ENCODE measurements at places on chromosomes 3 and 15.

- no peak for DNase-seq
Measured at GRCh38 chr3:108018552-108018951, 72.3 kb downstream of the CD47 start.

- no peak for DNase-seq
Measured at GRCh38 chr3:14857506-14857905, 38.7 kb downstream of the FGD5 start.

GRCh38 chr3:100913870-100914648, 79.2 kb downstream of the ABI3BP start:
- DNase-seq: no peak

DNA sequence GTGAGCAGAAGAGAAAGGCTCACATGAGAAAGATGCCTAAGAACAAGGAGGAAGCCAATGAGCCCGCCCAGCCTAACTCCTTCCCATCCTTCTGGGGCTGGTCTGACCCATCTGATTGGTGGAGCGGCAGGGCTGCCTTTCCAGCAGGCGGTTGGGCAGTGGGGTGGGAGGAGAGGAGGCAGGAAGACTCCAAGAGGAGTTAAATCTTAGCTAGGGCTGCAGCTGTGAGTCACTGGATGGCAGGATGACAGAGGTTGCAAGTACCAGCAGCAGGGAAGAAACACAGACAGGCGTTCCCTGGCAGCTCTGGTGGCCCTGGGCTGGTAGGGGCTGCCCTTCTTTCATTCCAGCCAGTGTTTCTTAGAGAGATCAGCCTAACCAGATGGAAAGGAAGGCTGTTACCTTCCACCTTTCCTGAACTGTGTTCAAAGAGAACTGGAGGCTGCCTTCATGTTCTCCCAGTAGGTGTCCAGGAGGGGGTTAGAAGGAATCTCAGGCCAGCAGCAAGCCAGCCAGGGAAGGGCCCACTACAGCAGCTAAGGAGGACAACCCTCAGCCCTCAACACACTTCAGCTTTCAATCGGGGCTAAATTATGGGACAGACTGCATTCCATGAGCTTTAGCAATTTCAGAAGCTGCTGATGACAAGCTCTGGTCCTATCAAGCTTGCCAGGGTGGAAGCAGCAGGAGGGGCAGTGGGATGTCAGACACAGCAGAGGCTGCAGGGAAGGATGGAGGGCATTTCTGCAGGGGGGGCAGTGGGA, 50.3 kb downstream of the CHSY1 start:
- DNase-seq: no peak

GRCh38 chr3:87949879-87950208, 109.0 kb downstream of the CGGBP1 start:
- DNase-seq: no peak

GRCh38 chr15:90232941-90233386, 777 bp downstream of the CIB1 start:
- DNase-seq: no peak

DNA sequence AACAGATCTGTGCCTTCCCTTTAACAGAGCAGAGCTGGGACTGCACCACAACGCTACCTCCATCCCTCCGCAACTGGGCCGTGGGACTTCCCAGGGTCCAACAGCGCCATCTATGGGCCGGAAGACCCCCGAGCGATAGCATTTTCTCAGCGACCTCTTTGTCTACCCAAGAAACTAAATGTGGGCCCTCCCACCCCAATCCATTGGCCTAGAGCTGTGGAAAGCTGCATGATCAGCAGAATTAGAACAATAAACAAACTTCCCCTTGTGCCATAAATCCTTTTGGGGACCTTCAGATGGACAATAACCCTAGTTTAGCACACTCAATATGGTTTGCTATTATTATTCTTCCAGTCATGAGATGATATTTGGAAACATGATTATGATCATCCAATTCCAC, 74.8 kb upstream of the NTRK3 start:
- DNase-seq: no peak

DNA sequence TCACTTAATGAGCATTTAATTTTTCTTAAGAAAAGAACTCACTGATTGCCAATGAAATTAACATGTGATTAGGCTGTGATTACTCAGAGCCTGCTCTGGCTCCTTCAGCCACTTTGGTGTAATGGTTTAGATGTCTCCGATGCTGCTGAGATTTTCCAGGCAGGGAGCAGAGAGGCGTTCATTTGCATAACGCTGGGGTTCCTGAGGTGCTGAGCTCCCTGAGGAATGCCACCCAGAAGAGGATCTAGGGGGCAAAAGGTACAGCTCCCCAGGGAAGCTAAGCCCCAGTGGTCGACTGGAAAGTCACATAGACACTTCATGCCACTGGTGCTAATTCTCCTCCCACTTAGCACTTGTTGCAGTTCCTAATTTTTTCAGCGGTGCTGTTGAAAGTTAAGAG, 119.5 kb downstream of the USP13 start:
- no peak for DNase-seq

DNA sequence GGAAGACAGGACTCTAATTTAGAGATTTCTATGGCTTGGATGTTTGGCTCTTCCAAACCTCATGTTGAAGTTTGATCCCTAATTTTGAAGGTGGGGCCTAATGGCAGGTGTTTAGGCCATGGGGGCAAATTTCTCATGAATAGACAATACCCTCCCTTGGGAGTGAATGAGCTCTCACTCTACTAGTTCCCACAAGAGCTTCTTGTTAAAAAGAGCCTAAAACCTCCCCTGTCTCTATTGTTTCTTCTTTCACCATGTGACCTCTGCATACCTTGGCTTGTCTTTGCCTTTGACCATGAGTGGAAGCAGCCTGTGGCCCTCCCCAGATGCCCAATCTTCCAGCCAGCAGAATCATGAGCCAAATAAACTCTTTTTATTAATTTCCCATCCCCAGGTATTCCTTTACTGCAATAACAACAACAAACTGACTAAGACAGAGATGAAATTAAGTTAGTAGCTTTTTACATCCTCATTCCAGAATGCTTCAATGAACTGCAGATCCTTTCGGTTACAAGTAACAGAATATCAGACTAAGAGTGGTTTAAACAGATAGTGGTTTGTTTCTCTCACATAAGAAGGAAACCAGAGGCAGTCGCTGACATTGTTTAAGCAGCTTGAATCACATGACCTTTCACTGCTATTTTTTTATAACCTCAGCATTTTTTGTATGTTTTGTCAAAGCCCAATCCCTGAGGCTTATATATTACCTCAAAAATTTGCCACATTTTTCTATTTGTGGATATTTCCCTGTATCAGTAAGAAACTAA, 1013.3 kb upstream of the SEMA6D start:
- DNase-seq: peak; percentile 16

DNA sequence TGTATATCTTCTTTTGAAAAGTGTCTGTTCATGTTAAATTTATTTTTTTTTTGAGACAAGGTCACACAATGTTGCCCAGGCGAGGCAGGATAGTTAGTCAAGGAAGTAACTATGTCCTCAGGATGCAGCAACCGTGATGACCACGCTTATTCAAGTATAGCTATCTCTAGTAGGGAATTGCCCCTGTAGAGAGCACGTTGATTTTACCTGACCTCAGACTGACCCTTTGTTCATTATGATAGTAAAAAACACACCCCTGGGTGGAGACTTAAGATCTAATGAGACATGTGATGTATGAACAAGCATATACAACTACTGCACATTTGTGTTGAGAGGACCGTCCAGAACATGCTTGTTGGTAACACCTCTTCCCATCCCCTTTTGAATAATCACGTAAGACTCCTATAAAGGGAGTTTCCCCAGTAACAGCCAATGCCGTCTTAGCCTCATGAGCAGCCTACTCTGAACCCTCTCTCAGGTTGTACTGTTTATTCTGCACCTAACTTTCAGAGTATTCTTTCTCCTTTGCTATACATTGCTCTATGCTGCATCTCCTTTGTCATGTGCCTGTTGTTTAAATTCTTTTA, 32.9 kb downstream of the ZNF621 start:
- DNase-seq: no peak

- no peak for DNase-seq
Measured at GRCh38 chr3:168990621-168991020, 672.9 kb downstream of the MECOM start.

DNA sequence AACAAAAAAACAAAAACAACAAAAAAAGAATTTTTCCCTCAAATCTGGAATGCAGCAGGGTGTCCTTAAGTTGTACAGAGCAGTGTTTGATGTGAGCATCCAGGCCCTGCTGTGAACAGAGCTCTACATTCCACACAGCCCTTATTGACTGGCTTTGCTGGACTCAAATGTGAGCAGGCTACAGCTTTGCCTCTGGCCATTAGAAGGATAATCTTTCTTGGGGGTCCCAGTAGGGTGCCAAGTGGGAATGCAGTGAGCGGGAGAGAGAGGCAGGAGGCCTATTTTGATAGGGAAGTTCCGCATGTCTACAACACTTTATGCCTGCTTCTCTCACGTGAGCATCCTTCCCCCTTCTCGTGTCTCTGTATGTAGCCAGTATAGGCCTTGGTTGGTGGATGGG, 34.4 kb upstream of the TPRG1 start:
- DNase-seq: no peak

- no peak for DNase-seq
Measured at GRCh38 chr3:186529201-186529999, 14.8 kb downstream of the CRYGS start.

DNA sequence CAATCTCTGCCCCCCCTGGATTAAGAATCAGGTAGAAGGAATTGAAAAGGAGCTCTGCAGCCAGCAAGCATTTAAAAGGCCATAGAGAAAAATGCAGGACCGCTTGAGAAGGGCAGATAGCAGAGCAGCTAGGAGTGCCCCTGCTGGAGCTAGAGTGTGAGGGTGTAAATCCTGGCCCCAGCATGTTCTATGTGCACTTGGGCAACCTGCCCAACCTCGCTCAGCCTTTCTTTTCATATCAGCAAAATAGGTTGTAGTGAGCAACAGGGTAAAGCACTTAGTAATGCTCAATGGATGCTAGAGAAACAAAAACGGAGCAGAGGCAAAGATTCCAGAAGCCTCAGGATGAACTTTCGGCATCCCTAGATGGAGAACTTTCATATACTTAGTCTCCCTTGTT, 25.0 kb upstream of the THBS1 start:
- no peak for DNase-seq

- no peak for DNase-seq
Measured at GRCh38 chr3:75334299-75334698, 329.8 kb upstream of the FRG2C start.

- DNase-seq: no peak
Measured at GRCh38 chr15:85527895-85528294, 147.5 kb downstream of the AKAP13 start.

DNA sequence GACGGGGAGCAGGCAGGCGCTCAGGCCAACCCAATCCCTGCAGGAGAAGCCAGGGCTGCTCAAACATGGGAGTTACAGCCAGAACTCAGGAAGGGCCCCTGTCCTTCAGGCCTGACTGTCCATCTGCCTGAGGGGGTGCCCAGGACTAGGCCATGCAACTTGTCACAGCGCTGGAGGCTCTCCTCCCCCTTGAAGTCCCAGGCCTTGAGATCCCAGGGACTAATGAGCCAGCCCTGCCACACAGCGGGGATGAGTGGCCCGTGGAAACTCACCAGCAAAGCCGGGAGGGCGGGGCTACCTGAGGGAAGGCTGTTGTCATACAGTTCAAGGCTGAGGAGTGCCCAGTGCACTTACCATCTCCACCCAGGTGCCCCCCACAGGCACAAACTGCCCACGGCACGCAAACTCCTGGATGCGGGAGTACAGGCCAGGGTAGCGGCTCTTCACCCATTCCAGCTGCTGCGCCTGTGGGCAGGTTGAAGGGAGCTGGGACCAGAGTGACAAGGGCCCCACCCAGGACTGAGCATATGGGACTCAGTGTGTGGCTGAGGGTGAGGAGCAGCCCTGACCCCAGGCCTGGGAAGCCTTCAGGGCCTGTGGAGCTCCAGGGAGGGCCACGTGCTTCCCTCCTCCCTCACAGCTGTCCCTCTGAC, 6.3 kb downstream of the MAN2C1 start:
- DNase-seq: no peak

DNA sequence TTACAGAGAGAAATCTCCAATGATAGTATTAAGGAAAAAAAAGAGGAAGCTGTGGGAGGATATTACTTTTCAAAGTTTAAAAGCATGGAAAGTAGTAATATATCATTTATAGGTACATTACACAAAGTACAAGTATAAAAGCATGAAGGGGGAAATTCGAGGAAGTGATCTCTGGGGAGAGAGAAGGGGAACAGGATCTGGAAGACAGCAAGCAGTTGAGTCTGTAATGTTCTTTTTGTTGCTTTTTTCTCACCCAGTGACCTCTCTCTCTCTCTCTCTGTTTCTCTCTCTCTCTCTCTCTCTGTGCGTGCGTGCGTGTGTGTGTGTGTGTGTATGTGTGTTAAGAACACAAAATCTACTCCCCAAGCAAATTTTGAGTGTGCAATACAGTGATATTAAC, 10.2 kb downstream of the C3orf20 start:
- DNase-seq: no peak

DNA sequence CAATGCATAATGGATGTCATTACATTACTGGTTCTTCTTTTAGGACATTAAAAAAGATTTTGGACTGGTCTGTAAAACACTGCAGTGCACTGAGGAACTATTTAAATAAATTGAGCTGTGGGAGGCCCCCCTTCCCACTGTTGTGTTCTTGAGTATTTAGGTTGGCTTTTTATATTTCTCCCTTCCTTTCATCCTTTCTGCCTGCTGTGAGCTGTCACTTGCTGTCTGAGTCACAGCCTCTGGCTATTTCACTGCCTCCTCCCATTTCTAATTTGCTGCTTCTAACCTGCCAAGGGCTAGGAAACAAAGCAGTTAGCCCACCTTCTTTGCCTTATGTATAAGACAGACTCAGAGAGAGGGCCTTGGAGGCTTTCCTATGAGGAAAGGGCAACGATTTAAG, 89.0 kb upstream of the FNDC3B start:
- DNase-seq: no peak

Measured in GM12878 (cell line).